ENCODE measurements at places on chromosomes 13 and 19.

DNA sequence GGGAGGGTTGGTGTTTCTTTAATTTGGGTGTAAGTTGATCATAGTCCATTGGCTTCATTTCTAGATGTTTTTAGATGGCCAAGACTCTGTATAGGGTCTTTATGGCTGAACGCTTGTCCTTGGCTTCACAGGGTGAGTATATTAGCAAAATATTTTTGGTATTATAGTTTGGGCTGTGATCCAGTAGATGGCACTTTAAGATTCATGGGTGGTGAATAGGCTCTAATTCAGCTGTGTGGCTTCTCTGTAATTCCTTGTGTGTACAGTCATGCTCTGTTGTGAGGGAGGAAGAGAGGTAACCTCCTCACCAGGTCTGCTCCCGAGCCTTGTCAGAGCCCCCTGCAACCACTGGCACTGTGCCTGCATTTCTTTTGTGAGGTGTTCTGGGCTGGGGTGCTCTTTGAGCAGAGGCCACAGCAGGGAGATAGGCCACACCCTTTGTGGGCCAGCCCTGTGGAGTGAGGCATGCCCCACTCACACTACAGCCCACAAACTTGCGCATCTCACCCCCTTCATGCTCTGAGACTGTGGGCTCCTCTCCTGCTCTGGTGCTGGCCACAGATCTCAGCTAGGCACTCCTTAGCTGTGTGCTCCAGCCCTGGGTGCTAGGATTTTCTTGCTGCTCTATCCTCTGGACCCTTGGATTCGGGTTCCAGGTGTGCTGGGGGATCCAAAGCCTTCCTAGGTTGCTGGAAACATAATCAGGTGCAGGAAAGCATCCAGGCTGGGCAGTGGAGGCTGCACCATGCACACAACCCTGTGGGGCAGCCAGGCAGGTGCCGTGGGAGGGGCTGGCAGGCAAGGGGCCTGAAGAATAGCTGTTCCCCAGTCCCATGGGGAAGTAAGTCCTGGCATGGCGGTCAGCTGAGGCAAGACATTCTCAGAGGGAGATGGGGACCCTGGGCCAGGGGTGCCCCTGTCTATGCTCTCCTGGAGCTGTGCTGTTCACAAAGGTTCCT, 193.9 kb downstream of the GPC5 start:
- no peak for ATAC-seq

DNA sequence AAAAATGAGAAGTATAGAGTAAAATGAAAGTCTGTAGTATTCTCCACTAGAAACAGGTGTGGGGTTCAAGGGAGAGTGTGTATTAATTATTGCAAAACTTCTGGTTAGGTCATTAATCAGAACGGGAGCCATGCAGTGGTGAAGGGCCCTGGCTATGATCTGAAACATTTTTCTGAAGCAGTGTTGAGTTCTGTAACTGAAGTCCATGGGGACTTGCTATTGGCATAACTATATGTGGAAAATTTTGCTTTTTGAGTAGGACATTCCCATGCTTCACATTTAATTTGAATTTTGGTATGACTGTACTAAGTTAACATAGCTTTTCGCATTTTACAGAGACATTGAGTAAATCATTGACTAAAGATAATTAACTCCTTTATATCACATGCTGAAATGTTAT, 67.5 kb downstream of the LRCH1 start:
- ATAC-seq: no peak

- ATAC-seq: no peak
These were observed 21.0 kb upstream of the HOMER3 start for GRCh38 chr19:18961767-18962620.

DNA sequence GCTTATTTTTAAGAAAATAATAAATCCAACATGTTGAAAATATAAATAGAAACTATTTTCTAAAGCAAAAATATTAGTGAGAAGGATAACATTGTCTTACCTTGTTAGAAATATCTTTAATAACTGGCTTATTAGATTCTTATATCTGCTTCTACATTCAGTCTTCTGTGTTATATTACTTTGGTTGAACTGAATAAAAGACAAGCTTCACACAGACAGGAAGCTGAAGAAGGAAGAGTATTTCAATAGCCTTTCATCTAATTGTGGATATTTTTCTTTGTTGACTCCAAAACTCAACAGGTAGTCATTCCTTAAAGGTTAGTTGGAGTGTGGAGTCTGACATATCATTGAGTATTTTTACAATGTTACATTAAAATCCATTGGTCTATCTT, 10.9 kb downstream of the SETDB2 start:
- ATAC-seq: no peak

GRCh38 chr13:41394166-41394565, 63.2 kb upstream of the RGCC start:
- peak; percentile 80 for ATAC-seq

DNA sequence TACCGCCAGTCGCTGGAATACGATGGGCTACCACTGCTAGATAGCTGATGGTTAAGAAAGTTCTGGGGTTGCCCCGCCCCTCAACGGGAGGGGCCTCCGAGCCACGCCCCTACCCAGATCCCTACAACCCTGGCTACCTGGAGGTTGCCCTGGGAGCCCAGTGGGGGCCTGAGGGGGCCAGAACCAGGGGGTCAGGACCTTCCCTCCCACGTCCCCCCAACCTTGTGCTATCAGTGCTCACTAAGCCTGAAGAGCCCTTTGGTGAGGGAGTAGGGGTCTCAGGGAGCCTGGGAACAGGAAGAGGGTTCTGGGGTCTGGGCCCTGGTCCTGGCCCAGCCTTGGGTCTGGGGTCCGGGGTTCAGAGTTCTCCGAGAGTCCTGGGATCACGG, 8.9 kb downstream of the OCEL1 start:
- ATAC-seq: peak; percentile 46

- no peak for ATAC-seq
These were observed 16.9 kb upstream of the PLA2G4C start for GRCh38 chr19:48127561-48127960.

GRCh38 chr13:38888309-38888708, 102.3 kb downstream of the STOML3 start:
- peak; percentile 83 for ATAC-seq

DNA sequence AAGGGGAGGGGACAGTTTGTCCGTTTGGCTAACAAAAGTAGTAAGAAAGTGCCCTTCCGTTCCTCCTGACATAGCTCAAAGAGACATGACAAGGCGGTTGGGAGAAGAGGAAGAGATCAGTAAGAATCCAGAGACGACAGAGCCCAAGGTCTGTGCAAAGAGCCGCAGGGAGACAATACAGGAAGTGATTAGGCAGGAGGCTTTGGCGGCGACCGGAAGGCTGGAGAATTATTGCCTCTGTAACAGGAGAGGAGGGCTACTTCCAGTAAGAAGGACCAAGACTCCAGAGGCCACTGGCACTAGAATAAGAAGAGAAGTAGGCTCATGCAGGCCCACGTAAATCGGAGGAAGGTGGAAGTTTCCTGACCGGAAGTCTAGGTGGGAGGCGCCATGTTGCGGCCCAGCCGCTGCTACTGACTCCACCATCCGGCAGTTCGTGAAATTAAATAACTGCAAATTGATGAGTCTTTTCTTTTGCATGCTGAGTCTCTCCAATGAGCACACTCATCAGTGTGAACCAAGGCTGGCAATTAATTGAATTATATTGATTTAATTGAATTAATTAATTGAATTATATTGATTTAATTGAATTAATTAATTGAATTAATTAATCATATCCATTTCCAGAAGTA, 9.9 kb downstream of the RFX2 start:
- no peak for ATAC-seq

GRCh38 chr13:66219506-66219905, 1010.6 kb downstream of the PCDH9 start:
- no peak for ATAC-seq

- ATAC-seq: no peak
These were observed 903 bp downstream of the PIN1 start for GRCh38 chr19:9836021-9836420.

DNA sequence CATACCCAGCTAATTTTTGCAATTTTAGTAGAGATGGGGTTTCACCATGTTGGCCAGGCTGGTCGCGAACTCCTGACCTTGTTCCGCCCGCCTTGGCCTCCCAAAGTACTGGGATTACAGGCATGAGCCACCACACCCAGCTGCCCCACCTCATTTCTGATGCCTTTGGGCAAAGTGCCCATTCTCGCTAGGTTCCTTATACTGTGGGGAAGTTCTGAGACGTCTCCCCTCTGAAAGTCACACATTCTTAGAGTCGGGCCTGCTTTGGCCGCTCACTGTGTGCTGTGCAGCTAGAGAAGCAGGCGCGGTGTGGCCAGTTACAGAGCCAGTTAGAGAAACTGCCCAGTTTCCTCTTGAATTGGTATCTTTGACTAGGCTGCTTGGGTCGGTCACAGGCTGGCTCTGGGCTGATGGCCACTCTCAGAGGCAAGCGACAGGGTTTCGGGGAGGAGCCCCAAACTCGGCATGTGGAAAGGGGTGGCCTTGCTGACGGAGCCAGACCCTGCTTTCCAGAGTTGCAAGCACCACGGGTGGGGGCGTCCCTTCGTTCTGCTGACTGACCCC, 18.0 kb downstream of the PRAM1 start:
- ATAC-seq: peak; percentile 46

DNA sequence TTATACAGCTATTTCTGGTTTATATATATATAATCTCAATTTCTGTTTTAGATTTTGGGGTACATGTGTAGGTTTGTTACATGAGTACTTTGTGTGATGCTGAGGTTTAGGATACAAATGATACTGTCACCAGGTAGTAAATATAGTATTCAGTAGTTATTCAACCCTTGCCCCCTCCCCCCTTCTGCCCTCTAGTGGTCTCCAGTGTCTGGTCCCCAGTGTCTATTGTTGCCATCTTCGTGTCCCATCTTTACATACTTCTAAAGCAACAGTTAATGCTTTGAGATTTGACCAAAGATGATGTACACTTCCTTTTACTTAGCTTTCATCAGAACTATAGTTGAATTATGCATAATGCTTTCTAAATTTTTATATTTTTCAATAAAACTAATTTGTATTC, 1623.4 kb upstream of the PRR20A start:
- ATAC-seq: no peak

DNA sequence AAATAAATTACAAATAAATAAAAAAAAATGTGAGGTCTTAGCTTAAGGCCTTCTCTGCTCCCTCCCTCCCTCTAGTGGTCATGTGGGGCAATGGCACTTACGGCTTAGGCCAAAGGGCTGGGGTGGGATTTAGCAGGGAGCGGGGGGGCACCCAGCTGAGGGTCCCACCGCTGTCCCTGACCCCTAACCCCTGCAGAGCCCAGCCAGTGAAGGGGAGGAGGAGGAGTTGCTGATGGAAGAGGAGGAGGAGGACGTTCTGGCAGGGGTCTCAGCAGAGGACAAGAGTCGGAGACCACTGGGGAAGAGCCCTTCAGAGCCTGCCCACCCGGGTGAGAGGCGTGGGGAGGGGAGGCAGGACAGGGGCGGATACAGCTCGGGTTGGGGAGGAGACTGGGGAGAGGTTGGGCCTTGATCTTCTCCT, 9.3 kb downstream of the MPND start:
- peak; percentile 42 for ATAC-seq

DNA sequence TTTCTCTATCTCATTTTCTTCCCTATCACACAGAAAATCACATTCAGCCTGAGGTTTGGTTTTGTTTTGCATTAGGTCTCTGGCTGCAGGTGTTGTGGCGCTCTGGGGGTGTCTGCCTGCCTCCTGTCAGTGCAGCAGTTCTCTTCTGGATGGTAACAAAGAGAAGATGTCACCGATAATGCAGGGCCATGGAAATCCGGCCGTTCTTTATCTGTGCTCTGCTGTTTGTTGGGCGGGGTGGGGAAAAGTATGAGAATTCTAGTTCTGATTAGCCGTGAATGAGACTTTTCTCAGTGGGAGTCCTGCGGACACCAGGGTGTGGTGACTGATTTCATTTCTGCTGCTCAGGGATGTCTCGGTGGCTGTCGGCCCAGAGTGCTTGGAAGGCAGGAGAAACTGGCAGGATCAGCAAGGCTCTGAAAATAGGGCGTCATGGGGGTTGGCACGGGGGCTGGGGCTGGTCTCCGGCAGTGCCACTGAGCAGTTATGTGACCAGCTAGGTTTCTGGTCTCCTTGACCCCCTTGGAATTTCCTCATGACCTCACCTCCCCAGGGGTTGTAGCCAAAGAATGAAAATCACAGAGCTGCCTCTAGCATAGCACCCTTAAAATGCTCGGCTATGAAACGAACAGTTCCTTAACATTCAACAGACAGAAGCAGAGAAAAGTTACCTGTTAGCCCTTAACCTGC, 5.0 kb downstream of the RNF113B start:
- ATAC-seq: peak; percentile 66

DNA sequence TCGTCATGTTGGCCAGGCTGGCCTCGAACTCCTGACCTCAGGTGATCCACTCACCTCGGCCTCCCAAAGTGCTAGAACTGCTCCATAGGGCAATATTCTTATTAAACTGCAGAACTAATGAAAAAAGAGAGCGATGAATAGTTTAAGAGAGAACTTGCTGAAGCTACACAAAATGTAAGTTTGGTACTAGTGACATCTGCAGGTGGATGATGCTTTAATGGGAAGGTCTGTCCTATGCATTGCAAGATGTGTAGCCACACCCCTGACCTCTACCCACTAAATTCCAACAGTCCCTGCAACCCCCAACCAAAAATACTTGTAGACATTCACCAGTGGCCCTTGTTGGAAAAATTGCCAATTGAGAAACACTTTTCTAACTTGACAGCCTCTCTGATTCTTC, 117.8 kb downstream of the NALCN start:
- ATAC-seq: no peak

DNA sequence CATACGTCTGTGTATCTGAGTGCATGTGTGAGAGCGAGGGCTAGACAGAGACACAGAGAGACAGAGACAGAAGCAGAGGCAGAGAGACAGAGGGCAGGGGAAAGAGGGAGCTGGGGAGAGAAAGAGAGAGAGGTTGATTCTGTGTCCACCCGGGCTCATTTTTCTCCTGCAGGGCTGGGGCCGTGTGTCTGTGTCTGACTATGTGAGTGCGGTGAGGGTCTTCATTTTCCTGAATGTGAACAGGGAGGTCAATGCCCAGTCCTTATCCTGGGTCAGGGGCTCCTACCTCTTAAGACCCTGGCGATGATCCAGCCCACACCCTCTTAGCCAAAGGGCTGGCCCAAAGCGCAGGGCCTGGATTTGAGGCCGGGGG, 17.7 kb downstream of the LRRC4B start:
- ATAC-seq: no peak

DNA sequence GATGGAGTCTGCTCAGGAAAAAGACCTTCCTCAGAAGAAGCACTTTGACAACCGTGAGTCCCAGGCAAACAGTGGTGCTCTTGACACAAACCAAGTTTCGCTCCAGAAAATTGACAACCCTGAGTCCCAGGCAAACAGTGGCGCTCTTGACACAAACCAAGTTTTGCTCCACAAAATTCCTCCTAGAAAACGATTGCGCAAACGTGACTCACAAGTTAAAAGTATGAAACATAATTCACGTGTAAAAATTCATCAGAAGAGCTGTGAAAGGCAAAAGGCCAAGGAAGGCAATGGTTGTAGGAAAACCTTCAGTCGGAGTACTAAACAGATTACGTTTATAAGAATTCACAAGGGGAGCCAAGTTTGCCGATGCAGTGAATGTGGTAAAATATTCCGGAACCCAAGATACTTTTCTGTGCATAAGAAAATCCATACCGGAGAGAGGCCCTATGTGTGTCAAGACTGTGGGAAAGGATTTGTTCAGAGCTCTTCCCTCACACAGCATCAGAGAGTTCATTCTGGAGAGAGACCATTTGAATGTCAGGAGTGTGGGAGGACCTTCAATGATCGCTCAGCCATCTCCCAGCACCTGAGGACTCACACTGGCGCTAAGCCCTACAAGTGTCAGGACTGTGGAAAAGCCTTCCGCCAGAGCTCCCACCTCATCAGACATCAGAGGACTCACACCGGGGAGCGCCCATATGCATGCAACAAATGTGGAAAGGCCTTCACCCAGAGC, 16.2 kb upstream of the ZNF544 start:
- ATAC-seq: no peak
